ENCODE measurements at places on chromosomes 13 and 19. TPM values are rescaled to one million over a fixed set of nuclear protein-coding genes. Genes with fewer than 3 reads are reported as not detected.

- no peaks in the 10 kb centered on the region for H3K27me3 ChIP-seq
- no peak overlapping the region for H3K4me3 ChIP-seq
- DNase-seq: no peak
- no peaks in the 10 kb centered on the region for H3K36me3 ChIP-seq
- peaks cover 7% of the 10 kb centered on the region for H3K4me1 ChIP-seq
Measured at GRCh38 chr19:50460161-50460765, 16.0 kb upstream of the EMC10 start.

DNA sequence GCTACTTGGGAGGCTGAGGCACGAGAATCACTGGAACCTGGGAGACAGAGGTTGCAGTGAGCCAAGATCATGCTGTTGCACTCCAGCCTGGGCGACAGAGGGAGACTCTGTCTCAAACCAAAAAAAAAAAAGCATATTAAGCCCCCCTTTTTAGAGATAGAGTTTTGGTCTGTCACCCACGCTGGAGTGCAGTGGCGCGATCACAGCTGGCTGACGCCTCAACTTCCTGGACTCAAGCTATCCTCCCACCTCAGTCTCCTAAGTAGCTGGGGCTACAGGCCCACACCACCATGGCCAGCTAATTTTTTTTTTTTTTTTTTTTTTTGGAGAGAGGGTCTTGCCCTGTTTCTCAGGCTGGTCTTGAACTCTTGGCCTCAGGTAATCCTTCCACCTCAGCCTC lies 34.2 kb upstream of the MAP3K10 start:
- no peak overlapping the region for H3K4me3 ChIP-seq
- no peaks in the 10 kb centered on the region for H3K27me3 ChIP-seq
- H3K36me3 ChIP-seq: no peaks in the 10 kb centered on the region
- H3K27ac ChIP-seq: no peak overlapping the region
- H3K4me1 ChIP-seq: no peaks in the 10 kb centered on the region

DNA sequence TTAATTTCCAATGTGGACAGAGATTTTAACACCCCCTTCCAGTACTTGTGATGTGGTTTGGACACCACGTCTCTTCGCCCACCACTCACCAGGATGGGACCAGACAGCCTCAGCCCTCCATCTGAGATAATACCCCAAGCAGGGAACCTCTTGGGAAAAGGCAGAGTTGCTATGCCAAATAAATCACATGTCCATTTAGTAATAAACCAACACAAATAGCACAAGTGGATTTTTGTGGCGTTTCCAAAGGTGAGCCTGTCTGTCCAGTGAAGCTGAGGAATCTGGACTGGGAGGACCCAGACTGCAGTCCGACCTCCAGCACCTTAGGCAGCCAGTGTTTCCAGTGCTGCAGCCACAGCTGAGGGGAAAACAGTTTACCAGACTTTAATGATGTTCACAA lies 34.1 kb upstream of the GAS6 start:
- peaks cover 20% of the 10 kb centered on the region for H3K4me1 ChIP-seq
- no peak for DNase-seq
- no peaks in the 10 kb centered on the region for H3K36me3 ChIP-seq
- no peaks in the 10 kb centered on the region for H3K27me3 ChIP-seq
- no peak overlapping the region for H3K4me3 ChIP-seq
- peak overlapping the region; percentile 5 for H3K27ac ChIP-seq

DNA sequence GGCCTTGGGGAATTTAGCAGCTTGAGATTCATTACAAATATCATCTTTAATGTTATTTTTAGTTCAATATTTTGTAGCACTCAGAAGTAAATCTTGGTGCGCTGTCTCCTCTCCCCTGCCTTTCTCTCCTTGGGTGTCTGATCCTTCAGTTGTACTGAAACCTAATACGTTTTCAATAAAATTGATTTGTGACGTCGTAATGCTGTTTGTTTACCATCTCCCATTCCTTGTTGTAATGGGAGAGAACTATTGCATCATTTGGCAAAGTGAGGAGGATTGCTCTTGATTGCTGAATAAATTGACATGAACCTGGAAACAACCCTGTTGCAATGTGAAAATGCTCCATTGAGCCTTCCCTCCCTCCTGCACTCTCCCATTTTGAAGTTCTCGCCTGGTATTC lies 43.2 kb upstream of the TSHZ3 start:
- no peak overlapping the region for H3K27ac ChIP-seq
- no peaks in the 10 kb centered on the region for H3K27me3 ChIP-seq
- H3K4me1 ChIP-seq: no peaks in the 10 kb centered on the region
- H3K4me3 ChIP-seq: no peak overlapping the region

DNA sequence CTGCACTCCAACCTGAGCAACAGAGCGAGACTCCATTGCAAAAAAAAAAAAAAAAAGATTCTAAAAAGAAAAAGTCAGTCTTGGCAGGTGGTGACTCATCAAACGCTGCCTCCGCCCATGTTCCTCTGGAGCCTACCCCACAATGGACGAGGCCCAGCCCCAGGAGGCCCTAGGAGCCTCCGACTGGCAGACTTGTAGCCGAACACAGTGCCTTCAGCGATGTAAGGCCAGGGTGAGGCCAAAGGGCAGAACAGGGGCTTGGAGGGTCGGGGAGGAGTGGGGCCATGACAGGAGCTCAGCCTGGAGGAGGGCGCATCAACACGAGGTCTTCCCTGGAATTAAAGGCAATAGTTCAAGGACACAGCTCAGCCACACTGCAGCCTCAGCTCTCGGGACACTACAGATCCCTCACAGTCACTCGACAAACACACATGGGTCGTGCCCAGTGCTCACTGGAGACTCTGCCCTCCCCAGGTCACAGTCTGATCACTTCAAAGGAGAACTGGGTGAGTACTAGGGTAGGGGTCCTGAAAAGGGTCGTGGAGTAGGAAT lies 5.1 kb downstream of the USE1 start:
- no peak overlapping the region for H3K4me3 ChIP-seq
- DNase-seq: no peak
- H3K27ac ChIP-seq: peak overlapping the region; percentile 65
- H3K4me1 ChIP-seq: peaks cover 23% of the 10 kb centered on the region
- H3K27me3 ChIP-seq: no peaks in the 10 kb centered on the region
- H3K36me3 ChIP-seq: 0 out of 2 replicates have a peak, but pooled peaks cover 2% of the 10 kb centered on the region

DNA sequence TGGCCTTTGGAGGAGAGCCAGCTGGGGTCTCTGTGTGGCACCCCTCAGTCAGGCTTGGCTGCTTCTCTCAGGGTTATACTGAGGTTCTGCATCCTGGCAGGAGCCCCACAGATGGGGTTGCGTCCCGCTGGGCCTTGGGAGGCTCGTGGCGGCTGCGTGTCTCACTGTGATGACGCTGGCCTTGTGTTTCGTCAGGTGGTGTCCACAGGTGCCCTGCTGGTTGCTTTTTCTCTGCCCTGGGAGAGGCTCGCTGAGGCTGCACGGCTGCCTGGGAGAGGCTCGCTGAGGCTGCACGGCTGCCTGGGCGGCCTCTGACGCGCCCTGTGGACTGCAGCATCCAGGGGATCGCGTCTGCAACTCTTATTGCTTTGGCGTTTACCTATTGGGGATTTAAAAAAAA lies 15.4 kb downstream of the DOT1L start:
- no peak overlapping the region for H3K27ac ChIP-seq
- no peaks in the 10 kb centered on the region for H3K4me1 ChIP-seq
- H3K4me3 ChIP-seq: no peak overlapping the region
- peaks cover 17% of the 10 kb centered on the region for H3K36me3 ChIP-seq
- H3K27me3 ChIP-seq: no peaks in the 10 kb centered on the region

GRCh38 chr19:45469132-45469944 lies 1.5 kb downstream of the FOSB start:
- peak overlapping the region; percentile 78 for H3K27ac ChIP-seq
- H3K36me3 ChIP-seq: no peaks in the 10 kb centered on the region
- H3K4me3 ChIP-seq: peak overlapping the region; percentile 74
- peaks cover 43% of the 10 kb centered on the region for H3K4me1 ChIP-seq
- H3K27me3 ChIP-seq: no peaks in the 10 kb centered on the region

GRCh38 chr19:8302734-8303133 lies 5.4 kb downstream of the CD320 start:
- H3K36me3 ChIP-seq: peaks cover 3% of the 10 kb centered on the region
- H3K4me3 ChIP-seq: no peak overlapping the region
- H3K27me3 ChIP-seq: no peaks in the 10 kb centered on the region
- DNase-seq: no peak
- H3K27ac ChIP-seq: no peak overlapping the region

- no peak overlapping the region for H3K4me3 ChIP-seq
- DNase-seq: no peak
Measured at GRCh38 chr19:498977-499623, 2.8 kb downstream of the MADCAM1 start.

- H3K27ac ChIP-seq: peak overlapping the region; percentile 5
- H3K36me3 ChIP-seq: peaks cover 40% of the 10 kb centered on the region
- no peak overlapping the region for H3K4me3 ChIP-seq
- DNase-seq: no peak
- peaks cover 28% of the 10 kb centered on the region for H3K4me1 ChIP-seq
- H3K27me3 ChIP-seq: no peaks in the 10 kb centered on the region
Measured at GRCh38 chr19:575527-576506, 3.4 kb downstream of the BSG start.

The SYCN gene
- total RNA-seq: not detected

The FPR2 gene
- total RNA-seq: not detected

The TEAD2 gene
- 31.9 TPM for total RNA-seq

The ERICH4 gene
- not detected for total RNA-seq
